ENCODE measurements at places on chromosomes 5 and 9.
A peak's percentile ranks its signal among the peaks of the same experiment; 100 is the strongest.

DNA sequence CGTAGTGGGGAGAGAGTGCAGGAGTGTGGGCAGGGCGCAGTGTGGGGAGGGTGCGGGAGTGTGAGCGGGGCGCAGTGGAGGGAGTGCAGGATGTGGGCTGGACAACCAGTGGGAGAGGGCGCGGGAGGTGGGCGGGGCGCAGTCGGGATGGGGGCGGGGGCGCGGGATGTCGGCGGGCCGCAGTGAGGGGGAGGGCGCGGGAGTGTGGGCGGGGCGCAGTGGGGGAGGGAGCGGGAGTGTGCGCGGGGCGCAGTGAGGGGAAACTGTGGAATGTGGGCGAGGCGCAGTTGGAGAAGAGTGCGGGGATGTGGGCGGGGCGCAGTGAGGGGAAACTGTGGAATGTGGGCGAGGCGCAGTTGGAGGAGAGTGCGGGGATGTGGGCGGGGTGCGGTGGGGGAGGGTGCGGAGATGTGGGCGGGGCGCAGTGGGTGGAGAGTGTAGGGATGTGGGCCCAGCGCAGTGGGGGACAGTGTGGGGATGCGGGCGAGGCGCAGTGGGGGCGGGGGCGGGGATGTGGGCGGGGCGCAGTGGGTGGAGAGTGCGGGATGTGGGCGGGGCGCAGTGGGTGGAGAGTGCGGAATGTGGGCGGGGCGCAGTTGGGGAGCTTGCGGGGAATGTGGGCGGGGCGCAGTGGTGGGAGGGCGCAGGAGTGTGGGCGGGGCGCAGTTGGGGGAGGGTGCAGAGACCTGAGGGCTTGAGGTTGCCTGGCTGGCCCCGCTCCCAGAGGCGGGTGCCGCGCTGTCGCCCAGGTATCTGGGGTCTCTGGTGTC is at the start of gene NXNL2:
Gene NXNL2, plus strand, starts transcription at position 723 of the 770 bp plus-strand sequence. CDS start 257 bp downstream, outside the sequence.
- DNase-seq: peak; percentile 83

DNA sequence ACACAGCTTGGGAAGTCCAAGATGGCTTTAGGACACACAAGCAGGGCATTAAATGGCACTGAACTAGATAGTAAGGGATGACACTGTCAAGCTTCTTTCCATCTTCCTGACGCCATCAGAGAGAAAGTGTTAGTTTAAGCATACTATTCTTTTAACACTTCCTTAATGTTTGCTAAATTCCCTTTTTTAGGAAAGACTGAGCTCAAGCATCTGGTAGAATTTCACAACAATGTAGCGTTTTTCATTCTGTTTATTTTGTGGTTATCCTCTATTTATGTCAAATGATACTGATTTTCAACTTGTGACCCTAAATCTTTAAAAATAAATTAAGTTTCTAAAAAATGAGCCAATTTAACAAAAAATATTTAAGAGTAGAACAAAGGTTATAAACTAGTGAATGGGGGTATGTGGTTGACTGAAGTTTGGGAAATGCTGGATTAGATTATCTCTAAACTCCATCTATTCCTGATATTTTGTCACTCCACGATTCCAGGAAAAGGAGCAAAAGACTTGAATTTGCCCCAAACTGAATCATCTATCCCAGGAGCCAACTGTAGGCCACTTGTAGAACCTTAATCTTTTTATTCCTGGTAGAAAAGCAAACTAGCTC is 147.4 kb upstream of the KLF9 start:
- DNase-seq: no peak

DNA sequence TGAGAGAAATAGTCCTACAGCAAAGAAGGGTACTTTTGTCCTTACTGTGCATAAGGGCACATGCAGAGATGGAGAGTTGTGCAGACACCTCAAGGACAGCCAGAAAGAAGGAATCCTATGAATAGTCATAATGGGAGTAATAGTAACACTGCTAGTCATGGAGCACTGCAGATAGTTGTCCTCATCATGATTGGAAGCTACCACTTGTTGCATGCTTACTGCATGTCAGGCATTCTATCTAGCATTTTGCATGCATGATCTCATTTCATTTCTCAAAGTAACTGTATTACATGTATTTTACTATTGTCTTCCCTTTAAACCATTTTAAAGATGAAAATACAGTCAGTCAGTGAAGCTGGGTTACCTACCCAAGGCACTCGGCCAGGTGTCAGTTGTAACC is 81.3 kb downstream of the PIK3R1 start:
- DNase-seq: no peak

DNA sequence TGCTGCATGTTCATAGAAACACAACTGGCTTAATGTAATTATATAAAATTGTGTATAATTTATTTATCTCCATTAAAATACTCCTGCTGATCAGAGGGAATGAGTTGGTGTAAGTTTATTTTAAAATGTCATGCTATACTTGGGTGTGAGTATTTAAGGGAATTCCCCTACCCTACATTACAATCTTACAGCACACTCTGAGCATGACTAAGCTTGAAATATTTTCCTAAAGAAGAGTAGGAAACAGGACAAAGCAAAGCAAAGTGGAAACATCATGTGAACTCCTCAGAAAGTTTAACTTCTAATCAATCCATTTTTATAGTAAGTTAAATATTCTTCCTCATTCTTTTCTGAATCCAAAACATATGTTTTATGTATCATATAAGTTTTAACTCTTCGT is 1271.3 kb downstream of the EFNA5 start:
- DNase-seq: peak; percentile 77

DNA sequence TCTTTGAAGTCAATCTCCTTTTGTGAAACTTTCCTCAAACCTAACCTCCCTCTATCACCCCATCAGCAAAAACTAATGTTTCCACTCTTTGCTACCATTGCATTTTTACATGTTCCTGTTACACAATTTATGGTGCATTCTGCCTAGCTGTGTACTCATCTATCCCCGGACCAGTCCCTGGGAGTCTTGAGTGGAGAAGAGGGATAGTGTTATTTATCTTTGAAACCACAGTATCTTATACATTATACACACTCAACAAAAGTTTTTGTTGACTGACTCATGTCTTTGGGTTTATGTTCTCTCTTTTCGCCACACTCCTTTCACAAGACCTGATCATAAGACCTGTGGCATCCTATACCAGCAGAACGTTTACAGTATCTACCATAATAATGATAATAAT is 26.4 kb downstream of the TNFAIP8 start:
- DNase-seq: no peak

GRCh38 chr9:114565204-114565603 is 22.4 kb upstream of the ATP6V1G1 start:
- DNase-seq: no peak

- DNase-seq: peak; percentile 25
Measured at GRCh38 chr5:39657943-39658342, 233.2 kb upstream of the DAB2 start.

GRCh38 chr5:176810081-176810597 is at the start of gene UNC5A:
Gene UNC5A, plus strand, starts transcription at chr5:176810559. Its CDS starts 192 bp downstream, at chr5:176810751.
- DNase-seq: peak; percentile 44

DNA sequence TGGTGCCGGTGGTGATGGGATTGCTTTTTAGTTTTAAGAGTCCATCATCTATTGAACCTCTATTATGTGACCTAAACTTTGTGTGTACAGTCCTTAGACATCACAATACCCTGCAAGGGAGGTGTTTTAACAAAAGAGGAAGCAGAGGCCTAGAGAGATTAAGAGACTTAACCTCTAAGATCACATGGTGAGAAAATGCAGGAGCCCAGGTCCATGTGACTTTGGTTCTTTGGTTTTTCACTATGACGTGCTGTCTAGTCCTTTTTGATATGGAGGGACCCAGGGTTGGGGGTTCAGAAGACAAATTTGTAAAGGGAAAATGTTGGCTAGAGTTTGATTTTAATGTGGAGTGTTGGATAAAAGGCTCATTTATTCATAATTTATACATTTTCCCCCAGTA is 34.1 kb upstream of the TRMT10B start:
- DNase-seq: no peak

DNA sequence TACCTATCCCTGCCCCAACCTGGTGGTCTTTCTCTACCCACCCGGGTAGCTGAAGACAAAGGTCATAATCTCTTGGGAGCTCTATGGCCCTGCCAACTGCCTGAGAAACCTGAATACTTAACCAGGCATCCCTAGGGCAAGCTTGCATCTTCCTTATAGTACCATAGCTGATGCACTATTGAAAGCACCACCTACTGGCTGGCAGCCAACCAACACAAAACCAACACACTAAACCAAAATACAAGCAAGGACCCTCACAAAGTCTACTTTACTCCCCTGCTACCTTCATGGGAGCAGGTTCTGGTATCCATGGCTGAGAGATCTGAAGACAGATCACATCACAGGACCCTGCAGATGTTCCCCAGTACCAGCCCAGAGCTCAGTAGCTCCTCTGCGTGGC is 171.8 kb upstream of the TAS2R1 start:
- DNase-seq: no peak

DNA sequence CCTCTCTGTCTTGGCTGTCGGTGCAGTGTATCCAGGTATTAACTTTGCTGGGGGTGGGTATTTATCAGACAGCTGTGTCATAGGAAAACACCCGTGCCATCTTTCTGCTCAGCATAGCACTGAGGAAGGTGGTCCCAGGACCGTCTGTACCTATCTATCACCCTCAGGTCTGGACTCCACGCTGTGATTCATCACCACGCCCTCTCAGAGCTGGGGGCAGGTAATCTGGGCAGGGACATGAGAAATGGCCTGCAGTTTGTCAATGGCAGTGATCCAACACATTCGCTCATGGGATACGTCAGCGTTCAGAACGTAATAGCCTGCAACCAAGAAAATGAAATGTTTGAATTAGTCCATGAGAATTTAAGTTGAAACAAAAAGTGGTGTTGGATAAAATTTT is 151.6 kb upstream of the MAP1B start:
- no peak for DNase-seq

- DNase-seq: no peak
Measured at GRCh38 chr5:32595118-32595517, 9.8 kb downstream of the SUB1 start.

DNA sequence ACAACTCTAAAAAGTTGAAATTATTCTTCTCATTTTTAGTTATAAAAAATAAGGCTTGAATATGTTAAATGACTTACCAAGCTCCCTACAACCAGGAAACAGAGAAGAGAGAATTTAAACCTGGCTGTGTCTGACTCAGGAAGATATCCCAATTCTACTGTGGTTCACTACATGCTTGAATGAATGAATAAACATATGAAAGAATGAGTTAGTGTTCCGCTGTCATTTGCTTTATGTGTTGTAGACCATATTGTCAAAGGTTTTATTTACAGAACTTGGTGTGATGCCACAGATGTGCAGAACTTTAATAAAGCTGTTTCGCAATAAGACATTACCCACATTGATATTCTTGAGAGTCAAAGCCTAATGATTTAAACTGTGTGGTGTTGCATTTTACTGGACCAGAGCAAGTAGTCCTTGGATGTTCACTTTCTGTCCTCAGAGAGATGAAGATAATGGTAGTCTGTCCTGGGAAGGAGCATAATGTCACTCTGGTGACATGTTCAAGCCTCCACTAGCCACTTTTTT is 313.2 kb downstream of the TRIM32 start:
- DNase-seq: no peak

DNA sequence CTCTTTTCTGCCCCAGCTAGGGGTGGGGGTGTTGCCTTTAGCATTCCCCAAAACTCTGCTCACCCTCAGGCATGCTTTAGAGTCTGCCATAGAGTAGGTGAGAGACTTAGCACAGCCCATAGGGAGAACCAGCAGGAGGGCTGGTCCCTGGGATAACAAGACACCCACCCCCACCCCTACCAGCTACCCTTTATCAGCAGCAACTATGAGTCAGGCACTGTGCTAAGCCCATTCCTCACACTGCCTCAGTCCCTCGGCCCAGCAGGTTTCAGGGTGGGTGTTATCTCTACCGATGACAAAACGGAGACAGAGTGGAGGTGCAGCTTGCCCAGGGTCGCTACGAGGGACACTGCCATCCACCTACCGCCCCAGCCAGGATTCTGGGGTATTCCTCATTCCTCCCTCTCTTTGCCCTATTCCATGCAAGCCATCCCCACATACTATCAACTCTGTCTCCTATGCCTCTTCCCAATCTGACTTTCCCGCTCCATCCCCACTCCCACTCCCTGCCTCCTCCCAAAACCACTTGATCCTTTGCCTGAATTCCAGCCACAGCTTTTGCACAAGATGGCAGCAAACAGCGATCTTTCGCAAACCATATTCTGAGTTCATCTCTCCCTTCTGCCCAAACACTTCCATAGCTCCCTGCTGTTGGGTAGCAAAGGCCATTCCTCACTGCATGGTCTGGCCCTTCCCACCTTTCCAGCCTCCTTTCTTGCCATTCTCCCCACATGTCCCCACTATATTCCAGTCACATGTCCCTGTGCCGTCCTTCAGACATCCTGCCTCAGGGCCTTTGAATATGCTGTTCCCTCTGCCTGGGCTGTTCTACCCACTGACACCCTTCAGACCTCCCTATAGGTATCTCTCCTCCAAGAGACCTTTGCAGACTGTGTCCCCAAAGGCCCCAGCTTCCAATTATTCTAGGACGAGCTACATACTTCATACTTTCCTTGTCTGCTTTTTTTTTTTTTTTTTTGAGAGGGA is 5.1 kb downstream of the CIZ1 start:
- no peak for DNase-seq

- peak; percentile 95 for DNase-seq
Measured at GRCh38 chr5:38433160-38433861, 123.1 kb downstream of the LIFR start.

DNA sequence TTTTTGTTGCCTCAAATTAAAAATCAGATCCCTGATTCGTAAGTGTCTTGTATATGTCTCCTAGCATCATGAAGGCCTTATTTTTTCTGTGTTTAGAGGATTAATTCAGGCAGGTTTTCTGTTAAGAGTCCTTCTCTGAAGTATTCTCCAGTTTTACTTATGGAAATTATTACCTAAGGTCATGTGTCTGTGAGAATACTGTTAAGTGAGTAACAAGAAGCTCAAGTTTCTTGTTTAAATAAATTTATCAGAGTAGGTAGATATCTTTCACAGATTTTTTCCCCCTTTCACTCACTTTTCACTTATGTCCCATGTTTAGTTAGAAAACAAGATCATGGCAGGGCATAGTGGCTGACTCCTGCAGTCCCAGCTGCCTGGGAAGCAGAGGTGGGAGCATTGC is 233.6 kb downstream of the KDM4C start:
- no peak for DNase-seq

GRCh38 chr9:130235558-130236435 is 29.8 kb upstream of the HMCN2 start:
- peak; percentile 72 for DNase-seq

GRCh38 chr9:133429214-133429613 is 7.0 kb downstream of the ADAMTS13 start:
- no peak for DNase-seq

- no peak for DNase-seq
Measured at GRCh38 chr5:33595303-33595702, 154.5 kb downstream of the TARS1 start.

All from astrocyte of the spinal cord (primary cell).